ENCODE measurements at places on chromosomes 7 and 10. TPM values are rescaled to one million over a fixed set of nuclear protein-coding genes. Genes with fewer than 3 reads are reported as not detected.

The AEBP1 gene
- 33.0 TPM for total RNA-seq

The TASOR2 gene
- total RNA-seq: 112 TPM

The LEP gene
- total RNA-seq: not detected

The TRPV5 gene
- not detected for total RNA-seq

The PRTFDC1 gene
- 1.00 TPM for total RNA-seq

The SEMA3E gene
- not detected for total RNA-seq

The TUBB8 gene
- not detected for total RNA-seq

The ZRANB1 gene
- 19.3 TPM for total RNA-seq

The SERPINE1 gene
- total RNA-seq: 46.2 TPM

The HNRNPH3 gene
- total RNA-seq: 9.6 TPM

The CDC14C gene
- under 0.01 TPM for total RNA-seq

The HDAC9 gene
- 7.6 TPM for total RNA-seq

The CYP3A7 gene
- total RNA-seq: not detected
